ENCODE measurements at places on chromosomes 13 and 19.

DNA sequence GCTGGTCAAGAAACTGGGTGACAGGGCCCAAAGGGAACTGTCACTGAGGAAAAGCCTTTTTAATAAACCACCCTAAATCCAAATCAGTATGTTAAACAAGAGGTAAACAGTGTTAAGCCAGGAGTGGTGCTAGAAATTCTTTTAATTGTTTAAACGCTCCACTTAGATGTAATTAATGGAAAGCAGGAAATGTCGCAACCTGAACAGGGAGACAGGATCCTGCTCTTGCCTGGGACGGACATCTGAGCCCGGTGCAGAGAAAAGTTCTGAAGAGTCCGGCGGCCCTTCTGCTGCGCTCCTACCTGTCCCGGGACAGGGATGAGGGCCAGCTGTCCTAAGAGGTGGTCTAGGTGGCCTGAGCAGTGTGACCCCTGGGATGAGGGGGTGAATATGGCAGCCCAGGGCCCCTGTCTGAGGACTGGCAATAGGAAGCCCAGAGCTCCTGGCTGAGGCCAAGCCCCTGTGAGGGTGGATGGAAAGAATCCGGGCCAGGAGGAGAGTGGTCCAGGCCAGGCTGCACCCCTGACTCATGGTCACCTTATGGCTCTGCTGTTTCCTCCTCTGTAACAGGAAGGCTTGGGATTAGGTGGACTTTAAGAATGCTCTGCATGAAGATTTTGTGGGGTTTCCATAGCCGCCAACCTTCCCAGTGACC, 112.8 kb upstream of the GJB6 start:
- DNase-seq = no peak

DNA sequence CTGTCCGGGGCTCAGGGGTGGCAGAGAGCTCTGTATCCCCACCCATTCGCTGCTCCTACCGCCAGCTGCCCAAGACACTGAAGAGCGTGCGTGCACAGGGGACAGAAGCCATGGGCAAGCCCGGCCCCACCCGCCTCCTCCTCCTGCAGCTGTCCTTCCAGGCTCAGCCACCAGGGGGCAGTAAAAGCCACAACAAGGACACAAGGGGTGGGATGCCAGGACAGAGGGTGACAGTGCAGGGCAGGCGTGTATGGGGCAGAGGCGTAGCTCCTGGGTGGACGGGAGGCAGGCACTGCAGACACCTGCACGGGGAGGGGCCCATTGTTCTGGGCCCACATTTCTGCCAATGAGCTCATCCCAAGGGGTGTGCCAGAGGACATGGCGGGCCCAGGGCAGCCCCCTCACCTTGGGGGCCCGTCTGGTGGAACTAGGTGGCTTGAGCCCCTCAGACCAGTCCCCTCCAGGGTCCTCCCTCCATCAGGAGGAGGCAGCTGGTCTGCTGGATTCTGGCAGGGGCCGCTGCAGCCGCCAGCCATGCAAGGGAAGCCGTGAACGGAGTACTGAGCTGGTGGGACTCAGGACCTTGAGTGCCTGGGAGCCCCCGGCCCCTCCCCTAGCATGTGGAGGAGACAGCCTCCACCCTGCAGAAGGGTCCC, 61.2 kb downstream of the MLLT1 start:
- peak; percentile 93 for DNase-seq

- no peak for DNase-seq
Observed at GRCh38 chr19:1978346-1978894, 37.1 kb downstream of the BTBD2 start.

- no peak for DNase-seq
Observed at GRCh38 chr13:107239213-107239612, 671.3 kb upstream of the ARGLU1 start.

DNA sequence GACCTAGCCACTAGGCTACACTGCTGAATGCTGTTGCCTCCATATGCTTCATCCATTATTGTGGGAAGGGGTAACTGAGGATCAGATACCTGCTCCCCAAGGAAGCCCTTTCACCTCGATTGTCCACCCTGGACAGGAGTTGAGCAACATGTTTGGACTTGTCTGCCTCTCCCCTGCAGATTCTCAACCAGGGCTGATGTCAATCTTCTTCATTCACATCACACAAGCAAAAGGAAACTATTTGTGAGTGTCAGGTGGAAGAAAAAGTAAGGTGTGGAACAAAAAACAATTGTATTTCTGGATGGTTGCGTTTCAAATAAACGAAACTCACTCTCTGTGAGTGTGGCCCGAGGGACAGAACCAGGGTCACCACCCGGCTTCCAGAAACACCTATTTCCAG, 29.5 kb upstream of the MUC16 start:
- DNase-seq = no peak

Measured in D341Med (cell line).